ENCODE measurements at places on chromosomes 11 and 22. TPM values are rescaled to one million over a fixed set of nuclear protein-coding genes. Genes with fewer than 3 reads are reported as not detected.

Gene OR5AL1
- not detected for total RNA-seq

Gene PNPLA5
- total RNA-seq: not detected

DNA sequence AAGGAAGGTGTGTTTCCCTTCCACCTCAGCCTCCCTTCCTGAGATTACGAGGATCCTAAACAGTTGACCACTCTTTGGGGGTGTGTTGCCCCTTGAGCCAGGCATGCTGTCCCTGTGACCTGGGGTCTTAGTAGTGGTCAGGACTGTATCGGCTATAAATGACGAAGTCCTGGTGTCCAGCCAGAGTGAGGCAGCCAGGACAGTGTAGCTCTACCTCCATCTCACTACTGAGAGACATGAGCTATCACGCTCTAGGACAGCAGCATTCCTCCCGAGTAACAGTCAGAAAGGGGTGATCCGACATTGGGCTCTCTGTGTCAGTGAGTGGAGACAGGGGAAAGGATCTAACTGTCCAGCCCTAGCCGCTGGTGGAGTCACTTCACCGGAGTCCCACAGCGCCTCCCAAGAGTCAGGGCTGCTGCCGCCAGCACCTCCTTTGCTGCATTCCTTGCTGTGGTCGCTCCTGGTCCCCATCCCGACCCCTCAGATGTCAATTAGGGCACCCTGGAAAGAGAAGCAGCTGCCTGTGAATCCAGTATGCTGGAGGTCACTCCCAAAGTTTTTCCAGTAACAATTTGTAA is 3.3 kb upstream of the B3GNT6 start:
- H3K27me3 ChIP-seq: peaks cover 22% of the 10 kb centered on the region
- no peak overlapping the region for H3K27ac ChIP-seq
- no peak for DNase-seq
- no peak overlapping the region for H3K4me3 ChIP-seq
- no peaks in the 10 kb centered on the region for H3K36me3 ChIP-seq

Gene BIK
- total RNA-seq: not detected

Gene MYOD1
- not detected for total RNA-seq

DNA sequence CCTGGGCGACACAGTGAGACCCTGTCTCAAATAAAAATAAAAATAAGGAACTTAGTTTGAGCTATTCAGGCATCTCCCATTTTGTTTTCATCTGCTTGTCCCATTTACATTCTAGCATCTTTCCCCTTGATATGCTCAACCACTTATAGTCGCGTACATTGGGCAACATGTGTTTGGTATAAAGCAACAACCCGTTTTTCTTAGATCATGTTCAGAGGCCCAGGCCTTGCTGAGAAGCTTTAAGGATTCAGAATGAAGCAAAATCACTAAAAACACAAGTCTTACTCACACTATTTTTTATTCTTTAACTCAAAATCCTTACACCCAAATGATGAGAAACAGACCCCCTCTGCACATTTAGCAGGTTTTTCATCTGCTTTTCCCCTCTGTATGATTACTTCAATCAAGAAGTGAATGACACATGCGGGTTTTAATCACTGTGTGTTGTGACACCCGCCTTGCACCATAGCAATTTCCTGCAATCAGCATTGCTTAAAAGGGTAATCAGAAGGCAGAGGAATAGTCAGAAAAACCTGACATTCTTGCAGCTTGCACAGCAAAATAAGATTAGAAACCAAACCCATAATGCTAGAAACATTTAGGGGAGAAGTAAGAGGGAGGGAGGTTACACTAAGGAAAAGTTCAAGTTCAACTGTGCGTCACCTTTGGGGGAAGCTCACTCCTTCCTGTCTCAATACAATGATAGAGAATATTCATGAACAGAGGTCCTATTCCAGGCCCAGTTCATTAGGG is 25.9 kb downstream of the ALG9 start:
- no peaks in the 10 kb centered on the region for H3K27me3 ChIP-seq
- no peaks in the 10 kb centered on the region for H3K4me1 ChIP-seq
- H3K36me3 ChIP-seq: no peaks in the 10 kb centered on the region

Gene TUB
- total RNA-seq: 11.2 TPM

DNA sequence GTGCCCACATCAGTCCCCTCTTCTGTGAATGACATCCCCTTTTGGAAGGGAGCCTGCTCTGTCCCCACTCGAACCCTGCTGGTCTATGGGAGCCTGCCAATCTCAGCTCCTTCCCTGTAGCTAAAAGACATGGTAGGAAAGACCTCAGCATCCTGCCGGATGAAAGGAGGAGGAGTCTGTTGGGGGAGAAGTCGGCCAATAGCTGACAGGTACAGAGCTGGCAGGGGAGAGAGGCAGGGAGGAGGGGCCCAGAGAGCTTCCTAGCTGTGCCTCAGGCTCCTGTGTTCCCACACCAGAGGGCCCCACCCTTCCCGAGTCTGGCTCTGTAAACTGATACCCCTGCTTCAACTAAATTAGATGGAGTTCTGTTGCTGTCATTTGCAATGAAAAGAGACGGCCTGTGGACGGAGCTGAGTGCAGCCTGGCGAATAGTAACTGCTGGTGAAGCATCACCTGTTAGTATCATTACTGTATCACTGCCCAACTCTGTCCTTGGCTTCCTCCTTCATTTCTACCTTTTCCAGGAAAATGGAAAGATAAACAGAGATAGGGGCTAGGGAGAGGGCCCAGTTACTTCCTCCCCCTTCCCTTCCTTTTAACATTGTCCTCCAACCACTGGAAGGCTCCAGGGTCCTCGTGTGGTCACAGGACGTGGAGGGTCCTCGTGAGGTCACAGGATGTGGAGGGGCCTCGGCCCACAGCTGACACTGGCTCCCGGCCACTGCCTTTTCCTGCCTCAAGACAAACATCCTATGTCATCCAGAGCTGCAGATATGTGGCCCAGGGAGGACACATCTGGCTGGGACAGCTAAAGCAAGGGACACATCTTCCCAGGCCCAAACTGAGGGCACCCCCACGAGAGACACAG is 15.1 kb downstream of the FXYD6 start:
- no peak overlapping the region for H3K4me3 ChIP-seq
- H3K36me3 ChIP-seq: no peaks in the 10 kb centered on the region
- H3K4me1 ChIP-seq: no peaks in the 10 kb centered on the region
- no peak overlapping the region for H3K27ac ChIP-seq

GRCh38 chr22:26479043-26479791 is 4.4 kb downstream of the HPS4 start:
- peak overlapping the region; percentile 57 for H3K27ac ChIP-seq
- DNase-seq: no peak
- peaks cover 13% of the 10 kb centered on the region for H3K4me1 ChIP-seq

- H3K36me3 ChIP-seq: no peaks in the 10 kb centered on the region
- no peak for DNase-seq
- H3K27me3 ChIP-seq: peaks cover 3% of the 10 kb centered on the region
These were observed 6.7 kb upstream of the MCAM start for GRCh38 chr11:119323532-119324033.

GRCh38 chr22:26554956-26555355 is 35.0 kb downstream of the TPST2 start:
- H3K36me3 ChIP-seq: no peaks in the 10 kb centered on the region
- no peak overlapping the region for H3K27ac ChIP-seq
- H3K4me1 ChIP-seq: no peaks in the 10 kb centered on the region

Gene ANGPTL5
- 5.6 TPM for total RNA-seq

DNA sequence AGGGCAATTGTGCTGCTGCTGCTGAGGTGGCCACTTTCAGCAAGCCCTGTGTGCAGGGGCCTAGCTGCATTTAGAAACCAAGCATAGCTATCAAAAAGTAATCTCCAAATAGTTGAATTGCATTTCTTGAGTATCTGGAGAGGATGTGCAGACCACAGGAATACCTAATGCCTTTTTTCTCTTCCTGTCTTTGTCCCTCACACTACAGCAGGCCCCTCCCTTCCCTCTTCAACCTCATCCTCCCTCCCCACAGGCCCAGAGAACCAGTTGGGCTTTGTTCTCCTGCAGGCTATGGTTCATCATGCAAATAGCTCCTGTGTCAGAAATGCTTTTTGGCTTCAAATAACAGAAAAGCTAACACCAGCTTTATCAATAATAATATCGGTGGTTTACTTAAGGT is 47.7 kb downstream of the DKK3 start:
- H3K27ac ChIP-seq: no peak overlapping the region
- H3K4me1 ChIP-seq: no peaks in the 10 kb centered on the region
- peaks cover 3% of the 10 kb centered on the region for H3K36me3 ChIP-seq
- H3K27me3 ChIP-seq: no peaks in the 10 kb centered on the region
